Karpas-422 (cell line): ENCODE measurements at places on chromosomes 2 and 18. TPM values are rescaled to one million over a fixed set of nuclear protein-coding genes. Genes with fewer than 3 reads are reported as not detected.
A peak's percentile ranks its signal among the peaks of the same experiment; 100 is the strongest.

DNA sequence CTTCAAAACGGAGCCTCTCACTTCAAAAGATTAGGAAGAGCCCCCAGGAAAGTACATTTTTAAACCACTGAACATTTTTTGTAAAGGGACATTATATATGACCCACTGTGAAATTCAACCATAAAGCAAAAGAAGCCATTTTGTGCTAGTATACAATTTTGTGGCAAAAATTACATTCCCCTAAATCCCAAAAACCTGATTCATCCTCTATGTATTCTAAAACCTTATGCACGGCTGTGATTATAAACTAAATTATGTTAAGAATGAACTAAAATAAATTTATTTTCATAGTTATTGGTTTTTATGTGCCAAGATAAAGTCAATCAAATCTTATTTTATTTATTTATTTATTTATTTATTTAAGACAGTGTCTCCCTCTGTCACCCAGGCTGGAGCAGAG lies 48.5 kb downstream of the RTN4 start:
- no peaks in the 10 kb centered on the region; the same call in 1 of the 2 replicates for H3K36me3 ChIP-seq
- peaks cover 92% of the 10 kb centered on the region for H3K4me1 ChIP-seq
- no peak overlapping the region for H3K4me3 ChIP-seq
- peak; percentile 42 for DNase-seq
- peak overlapping the region; percentile 78 for H3K27ac ChIP-seq
- no peaks in the 10 kb centered on the region for H3K27me3 ChIP-seq

DNA sequence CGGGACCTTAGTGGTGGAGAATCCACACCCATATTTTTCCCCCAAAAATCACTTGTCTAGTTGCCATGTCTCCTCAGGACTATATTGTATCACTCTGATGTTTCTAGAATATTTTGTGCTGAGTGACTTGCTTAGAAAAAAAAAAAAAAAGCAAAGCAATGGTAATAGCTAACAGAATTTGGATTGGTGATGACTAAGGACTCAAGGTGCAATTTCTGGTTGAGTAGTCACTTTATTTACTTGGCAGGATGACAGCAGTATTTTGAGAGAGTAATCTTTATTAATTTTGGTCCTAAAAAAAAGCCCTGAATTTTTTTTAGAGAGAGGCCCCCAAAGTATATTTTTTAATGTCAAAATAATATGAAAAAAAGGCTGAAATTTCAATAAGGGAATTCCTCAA lies 32.8 kb upstream of the MYO3B start:
- peaks cover 71% of the 10 kb centered on the region for H3K4me1 ChIP-seq
- no peak for DNase-seq
- peak overlapping the region; percentile 95 for H3K27ac ChIP-seq
- H3K36me3 ChIP-seq: no peaks in the 10 kb centered on the region
- H3K27me3 ChIP-seq: no peaks in the 10 kb centered on the region
- peak overlapping the region; percentile 77 for H3K4me3 ChIP-seq

GRCh38 chr2:28185153-28185552 lies 207.5 kb upstream of the FOSL2 start:
- no peak overlapping the region for H3K4me3 ChIP-seq
- no peaks in the 10 kb centered on the region for H3K4me1 ChIP-seq
- H3K27me3 ChIP-seq: no peaks in the 10 kb centered on the region
- H3K27ac ChIP-seq: no peak overlapping the region
- DNase-seq: no peak

DNA sequence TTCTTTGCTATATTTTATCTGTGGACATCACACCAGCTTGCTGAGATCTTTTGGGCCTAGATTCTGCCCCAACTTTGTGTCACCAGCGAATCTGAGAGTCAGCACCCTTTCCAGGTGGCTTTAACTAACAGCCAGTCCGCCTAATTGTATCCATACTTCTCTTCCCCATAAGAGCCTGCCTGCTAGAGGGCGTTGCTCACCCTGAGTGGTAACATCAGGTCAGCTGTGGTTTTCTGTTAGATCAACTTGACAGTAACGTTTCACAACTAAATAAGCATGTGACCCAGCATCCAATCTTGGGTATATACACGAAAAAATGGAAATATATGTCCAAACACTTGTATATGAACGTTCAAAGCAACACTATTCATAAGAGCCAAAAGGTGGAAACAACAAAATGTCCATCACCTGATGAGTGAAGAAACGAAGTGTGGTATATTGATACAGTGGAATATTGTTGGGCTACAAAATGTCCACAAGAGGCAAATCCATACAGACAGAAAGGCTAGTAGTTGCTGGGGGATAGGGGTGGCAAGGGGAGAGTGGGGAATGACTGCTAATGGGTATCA lies 24.9 kb downstream of the EFHD1 start:
- H3K4me3 ChIP-seq: no peak overlapping the region
- no peaks in the 10 kb centered on the region for H3K36me3 ChIP-seq
- H3K27ac ChIP-seq: no peak overlapping the region
- H3K27me3 ChIP-seq: no peaks in the 10 kb centered on the region
- peak; percentile 56 for DNase-seq
- H3K4me1 ChIP-seq: no peaks in the 10 kb centered on the region

The EMILIN1 gene
- 0.47 TPM in 1 of 2 replicates, not detected in the other for total RNA-seq

The CRYGD gene
- not detected in 2 replicates for total RNA-seq

DNA sequence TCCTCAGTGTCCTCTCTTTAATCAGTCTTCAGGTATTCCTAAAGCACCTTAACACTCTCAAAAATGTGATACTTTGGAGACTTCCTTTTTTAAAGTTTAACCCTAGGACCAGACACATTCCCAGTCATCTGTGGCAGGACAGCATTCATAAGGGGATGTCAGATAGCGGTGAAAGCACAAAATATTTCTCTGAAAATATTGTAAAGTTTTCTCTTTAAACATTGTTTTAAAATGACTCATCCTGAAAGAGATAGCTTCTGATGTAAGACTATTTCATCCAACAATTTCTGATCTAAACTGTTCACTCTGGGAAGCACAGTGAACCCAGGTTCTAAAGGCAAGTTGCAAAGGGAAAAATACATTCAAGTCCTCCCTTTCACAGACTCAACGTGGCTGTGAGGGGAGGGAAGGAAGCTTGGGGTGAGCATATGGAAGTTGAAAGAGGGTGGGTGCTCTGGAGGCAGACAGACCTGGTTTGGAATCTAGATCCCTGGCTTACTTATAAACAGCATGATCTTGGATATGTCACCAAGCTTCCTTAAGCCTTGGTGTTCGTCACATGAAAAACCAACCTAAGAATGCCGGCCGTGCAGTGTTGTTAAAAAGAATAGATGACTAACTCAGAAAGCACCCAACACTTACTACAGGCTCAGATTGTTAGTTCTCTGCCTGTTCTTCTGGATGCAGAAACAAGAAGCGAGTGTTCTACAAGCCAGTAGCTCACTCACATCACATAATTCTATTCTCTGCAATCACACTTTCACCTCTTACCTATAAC lies 12.1 kb downstream of the GALNT14 start:
- H3K27me3 ChIP-seq: no peaks in the 10 kb centered on the region
- H3K4me1 ChIP-seq: no peaks in the 10 kb centered on the region; the same call in 1 of the 2 replicates
- no peak overlapping the region for H3K4me3 ChIP-seq
- H3K27ac ChIP-seq: no peak overlapping the region
- H3K36me3 ChIP-seq: no peaks in the 10 kb centered on the region

GRCh38 chr2:38907743-38908562 lies 18.3 kb downstream of the ARHGEF33 start:
- H3K4me3 ChIP-seq: no peak overlapping the region
- H3K27ac ChIP-seq: no peak overlapping the region
- no peaks in the 10 kb centered on the region for H3K4me1 ChIP-seq
- no peaks in the 10 kb centered on the region for H3K36me3 ChIP-seq

The ELOA2 gene
- not detected in 2 replicates for total RNA-seq

- H3K4me3 ChIP-seq: no peak overlapping the region
- DNase-seq: no peak
- H3K36me3 ChIP-seq: peaks cover 82% of the 10 kb centered on the region
Observed at GRCh38 chr2:224498991-224499390, 86.2 kb downstream of the CUL3 start.

DNA sequence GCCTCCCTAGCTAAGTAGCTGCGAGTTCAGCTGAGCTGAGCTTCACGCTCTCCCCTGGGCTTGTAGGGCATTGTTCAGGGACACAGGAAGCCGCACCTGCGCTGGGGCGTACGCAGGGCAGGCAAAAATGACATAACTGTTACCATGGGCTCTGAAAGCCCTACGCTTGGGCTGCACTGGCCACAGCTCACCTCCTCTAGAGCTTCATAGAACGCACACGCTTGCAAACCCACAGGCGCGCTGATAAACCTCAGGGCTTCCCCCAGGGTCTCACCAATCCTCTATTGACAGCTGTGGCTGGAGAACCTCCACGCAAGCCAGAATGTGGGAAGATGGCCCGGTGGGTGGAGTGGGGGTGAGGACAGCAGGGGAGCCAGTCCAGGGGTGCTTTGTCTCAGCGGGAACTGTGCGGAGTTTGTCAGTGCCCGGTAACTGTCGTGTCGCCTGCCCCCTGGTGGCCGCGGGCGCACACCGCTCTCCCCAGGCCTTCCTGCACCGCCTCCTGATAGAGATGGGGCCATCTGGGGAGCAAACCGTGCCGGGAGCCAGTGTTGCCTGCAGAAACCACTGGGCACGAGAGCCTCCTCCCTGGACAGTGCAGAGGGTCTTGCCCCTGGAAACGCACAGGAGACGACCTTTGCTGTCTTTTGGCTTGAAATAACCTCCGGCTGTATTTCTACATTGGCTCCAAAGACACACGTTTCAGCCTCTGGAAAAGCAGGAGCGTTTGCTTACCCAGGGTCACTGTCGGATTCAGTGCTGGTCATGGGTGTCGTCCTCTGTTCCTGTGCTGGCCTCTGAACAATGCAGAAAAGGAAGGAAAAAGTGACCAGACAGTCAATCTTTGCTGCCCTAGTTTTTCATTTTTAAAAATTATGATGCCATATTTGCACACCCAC lies 17.0 kb upstream of the CIDEA start:
- no peaks in the 10 kb centered on the region for H3K27me3 ChIP-seq
- DNase-seq: peak; percentile 86
- no peaks in the 10 kb centered on the region for H3K36me3 ChIP-seq
- H3K27ac ChIP-seq: no peak overlapping the region
- H3K4me3 ChIP-seq: no peak overlapping the region

DNA sequence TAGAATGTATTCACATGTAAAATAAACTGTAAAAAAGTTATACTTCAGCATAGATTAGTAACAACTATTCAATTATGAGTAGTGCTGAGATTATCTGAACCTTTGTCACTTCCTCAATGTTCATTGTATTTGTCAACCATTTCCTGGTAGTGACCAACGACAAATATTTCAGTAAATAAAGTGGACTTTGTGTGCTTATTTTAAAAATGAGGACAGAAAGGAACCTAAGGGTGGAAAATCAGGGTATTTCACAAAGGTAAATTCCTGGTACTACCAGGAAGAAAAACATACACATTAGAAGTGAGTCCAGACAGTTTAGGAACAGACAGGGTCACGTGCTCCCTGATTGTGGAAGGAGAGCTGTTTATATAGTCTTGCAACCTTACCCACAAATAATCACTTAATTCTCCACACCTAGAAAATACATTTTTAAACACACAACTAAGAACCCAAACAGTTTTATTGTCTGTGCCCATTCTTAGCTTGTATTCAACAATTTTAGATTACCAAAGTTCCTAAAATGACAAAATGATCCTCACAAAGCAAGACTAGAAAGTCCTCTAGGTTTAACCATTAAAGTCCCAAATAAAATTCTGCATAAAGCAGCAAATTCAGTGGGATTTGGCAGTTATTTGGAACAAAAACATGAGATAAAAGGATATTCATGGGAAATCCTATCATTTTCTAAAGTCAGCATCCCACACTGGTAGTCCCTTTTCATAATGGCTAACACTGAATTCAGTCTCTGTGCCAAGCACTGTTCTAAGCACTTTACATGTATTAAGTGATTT lies 28.2 kb downstream of the PELI1 start:
- H3K4me3 ChIP-seq: no peak overlapping the region
- peaks cover under 1% of the 10 kb centered on the region; the same call in 1 of the 2 replicates for H3K36me3 ChIP-seq
- peak overlapping the region; percentile 61 for H3K27ac ChIP-seq
- no peaks in the 10 kb centered on the region for H3K27me3 ChIP-seq

GRCh38 chr2:14903709-14904374 lies 271.3 kb downstream of the LRATD1 start:
- no peaks in the 10 kb centered on the region for H3K36me3 ChIP-seq
- H3K4me3 ChIP-seq: no peak overlapping the region
- H3K27me3 ChIP-seq: no peaks in the 10 kb centered on the region
- H3K27ac ChIP-seq: no peak overlapping the region
- DNase-seq: peak; percentile 92
- no peaks in the 10 kb centered on the region for H3K4me1 ChIP-seq

The IL36G gene
- not detected in 2 replicates for total RNA-seq

- H3K36me3 ChIP-seq: no peaks in the 10 kb centered on the region
- H3K27ac ChIP-seq: no peak overlapping the region
- H3K4me3 ChIP-seq: no peak overlapping the region
- H3K4me1 ChIP-seq: no peaks in the 10 kb centered on the region
Observed at GRCh38 chr2:119521433-119522050, 2.7 kb downstream of the SCTR start.

The ZNF638 gene
- total RNA-seq: 232 and 317 TPM in 2 replicates

GRCh38 chr2:176132205-176133171 lies 3.0 kb downstream of the HOXD8 start:
- no peaks in the 10 kb centered on the region for H3K36me3 ChIP-seq
- no peak overlapping the region for H3K27ac ChIP-seq
- H3K4me3 ChIP-seq: no peak overlapping the region
- H3K27me3 ChIP-seq: no peaks in the 10 kb centered on the region
- no peak for DNase-seq
- peaks cover 18% of the 10 kb centered on the region for H3K4me1 ChIP-seq
